ENCODE measurements at places on chromosomes 1 and 21.

DNA sequence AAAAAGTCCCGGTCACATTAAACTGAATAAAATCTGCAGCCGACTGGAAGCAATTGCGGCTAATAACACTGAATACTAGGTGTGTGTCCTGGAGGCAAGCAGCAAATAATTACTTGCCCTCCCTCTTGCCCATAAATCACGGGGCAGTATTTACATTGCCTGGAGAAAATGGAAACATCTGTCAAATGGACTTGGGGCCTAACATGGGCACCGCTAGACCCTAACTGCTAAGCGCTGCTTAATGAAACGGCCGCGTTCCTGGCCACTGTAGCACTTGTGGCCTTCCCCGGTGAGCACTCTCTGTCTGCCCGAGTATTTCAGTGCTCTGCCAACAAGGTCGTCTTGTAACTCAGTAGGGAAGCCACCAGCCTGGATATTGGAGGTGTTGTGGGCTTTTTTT, 23.9 kb upstream of the KNCN start:
- DNase-seq: no peak

DNA sequence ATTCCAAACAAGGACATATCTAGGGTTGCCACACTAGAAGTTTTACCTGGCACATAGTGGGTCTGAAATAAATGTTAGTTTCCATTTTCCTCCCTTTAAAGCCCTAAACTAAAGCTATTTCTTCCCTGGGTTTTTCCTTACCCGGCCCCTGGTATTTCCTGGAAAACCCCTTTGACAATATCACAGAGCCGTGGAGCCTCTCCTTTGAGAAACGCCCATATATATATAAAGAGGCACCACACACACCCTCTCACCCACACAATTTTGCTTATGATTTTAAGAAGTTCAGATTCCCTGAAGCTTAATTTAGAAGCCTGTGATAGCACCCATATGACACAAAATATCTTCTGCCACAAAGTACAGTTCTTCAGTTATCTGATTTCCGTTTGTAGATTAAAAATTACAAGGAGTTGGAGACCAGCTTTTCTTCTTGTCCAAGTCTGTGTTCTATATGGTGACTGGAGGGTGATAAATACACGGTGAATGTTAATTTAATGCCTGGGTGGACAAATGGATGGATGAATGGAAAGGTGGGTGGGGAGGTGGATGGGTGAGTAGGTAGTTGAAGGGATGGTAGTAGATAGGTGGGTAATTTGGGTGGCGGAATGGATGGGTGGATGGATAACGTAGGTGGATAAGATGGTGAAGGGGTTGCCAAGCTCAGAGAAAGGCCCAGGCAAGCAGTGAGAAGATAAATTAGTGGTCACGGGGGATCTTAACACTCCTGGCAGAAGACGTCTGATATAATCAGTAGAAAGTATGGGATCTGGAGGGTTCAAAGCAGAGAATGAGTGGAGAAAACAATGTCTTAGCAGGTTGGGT, 154.4 kb upstream of the FGGY start:
- DNase-seq: no peak

DNA sequence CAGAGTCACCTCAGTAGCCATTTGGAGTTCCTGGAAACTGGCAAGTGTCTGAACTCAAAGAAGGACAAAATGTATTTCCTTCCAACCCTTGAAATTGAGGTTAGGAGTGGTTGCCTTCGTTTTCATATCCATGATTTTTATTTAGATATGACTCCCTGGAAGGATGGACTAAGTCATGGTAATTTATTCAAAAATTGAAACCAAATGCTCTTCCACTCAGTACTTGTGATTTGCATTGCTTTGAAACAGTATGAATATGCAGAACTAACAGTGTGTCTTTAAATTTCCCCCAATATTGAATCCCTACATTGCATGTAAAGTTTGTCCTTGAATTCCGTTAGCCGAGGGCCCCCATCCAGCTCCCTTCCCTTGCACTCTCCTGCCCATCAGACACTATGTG, 112.1 kb upstream of the DNAH14 start:
- no peak for DNase-seq

DNA sequence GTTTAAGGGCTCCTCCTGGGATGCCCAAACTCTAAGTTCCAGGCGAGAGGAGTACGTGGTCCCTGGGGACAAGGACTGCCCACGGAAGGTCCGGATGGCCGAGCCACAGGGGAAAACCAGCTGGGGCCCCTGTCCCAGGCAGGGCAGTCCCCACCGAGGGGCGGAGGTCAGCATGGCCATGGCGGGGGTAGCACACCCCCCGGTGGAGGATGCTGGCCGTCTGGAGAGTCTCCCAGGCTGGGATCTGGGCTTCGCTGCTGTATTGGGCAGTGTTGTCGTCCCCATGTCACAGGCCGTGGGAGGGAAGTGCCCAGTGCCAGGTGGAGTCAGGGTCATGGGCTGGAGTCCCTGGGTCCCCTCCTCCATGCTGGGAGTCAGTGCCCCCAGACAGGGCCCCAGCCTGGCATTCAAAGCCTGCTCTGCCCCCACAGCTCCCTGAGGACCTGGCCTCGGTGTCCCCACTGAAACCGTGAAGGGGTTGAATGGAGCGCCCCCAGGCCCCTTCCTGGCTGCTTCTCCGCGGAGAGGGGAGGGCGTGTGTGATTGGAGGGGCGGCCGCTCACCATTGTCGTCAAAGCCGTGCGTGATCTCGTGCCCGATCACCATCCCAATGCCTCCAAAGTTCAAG, 6.8 kb downstream of the PRXL2B start:
- DNase-seq: no peak

DNA sequence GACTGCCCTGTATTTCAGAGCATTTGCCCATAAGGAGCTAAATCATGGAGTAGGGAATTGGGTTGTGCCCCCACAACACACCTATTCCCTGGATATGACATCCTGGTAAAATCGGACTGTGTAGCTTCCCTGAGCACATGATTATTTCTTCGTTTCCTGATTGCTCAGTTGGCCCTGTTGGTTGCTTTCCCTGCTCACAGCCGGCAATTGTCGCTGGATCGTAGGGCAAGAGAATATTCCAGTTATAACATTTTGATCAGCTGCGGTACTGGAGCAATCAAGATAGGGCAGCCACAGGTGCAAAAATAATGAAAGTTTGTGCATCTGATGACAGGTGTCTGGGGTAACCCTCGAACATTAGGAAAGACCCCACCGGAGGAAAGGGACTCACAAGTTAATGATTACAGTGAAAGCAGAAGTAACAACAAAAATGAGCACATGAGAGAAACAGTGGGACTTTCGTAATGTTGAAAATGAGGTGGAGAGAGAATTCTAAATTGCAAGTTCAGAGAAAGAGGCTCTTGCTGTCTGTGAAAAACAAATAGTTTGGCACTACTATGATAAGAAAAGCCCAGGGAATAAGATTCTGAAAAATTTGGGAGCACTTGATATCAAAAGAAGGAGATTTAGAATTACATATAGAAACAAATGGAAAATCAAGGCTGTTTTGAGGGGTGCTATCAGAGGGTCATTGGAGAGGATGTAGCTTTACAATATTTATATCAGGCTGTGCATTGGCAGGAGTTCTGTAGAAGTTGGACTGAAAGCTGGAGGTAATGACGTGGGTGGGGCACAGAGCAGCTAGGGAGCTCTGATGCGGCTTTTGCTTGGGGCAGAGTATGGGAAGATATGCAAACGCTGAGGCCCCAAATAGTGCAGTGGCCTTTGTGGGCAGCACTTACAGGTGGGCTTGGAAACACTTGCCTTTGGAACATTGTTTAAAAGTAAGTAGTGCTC, at the start of gene MAB21L3:
Gene MAB21L3, plus strand, starts transcription at position 833 of the 957 bp plus-strand sequence. CDS start 1,217 bp downstream, outside the sequence.
- no peak for DNase-seq

DNA sequence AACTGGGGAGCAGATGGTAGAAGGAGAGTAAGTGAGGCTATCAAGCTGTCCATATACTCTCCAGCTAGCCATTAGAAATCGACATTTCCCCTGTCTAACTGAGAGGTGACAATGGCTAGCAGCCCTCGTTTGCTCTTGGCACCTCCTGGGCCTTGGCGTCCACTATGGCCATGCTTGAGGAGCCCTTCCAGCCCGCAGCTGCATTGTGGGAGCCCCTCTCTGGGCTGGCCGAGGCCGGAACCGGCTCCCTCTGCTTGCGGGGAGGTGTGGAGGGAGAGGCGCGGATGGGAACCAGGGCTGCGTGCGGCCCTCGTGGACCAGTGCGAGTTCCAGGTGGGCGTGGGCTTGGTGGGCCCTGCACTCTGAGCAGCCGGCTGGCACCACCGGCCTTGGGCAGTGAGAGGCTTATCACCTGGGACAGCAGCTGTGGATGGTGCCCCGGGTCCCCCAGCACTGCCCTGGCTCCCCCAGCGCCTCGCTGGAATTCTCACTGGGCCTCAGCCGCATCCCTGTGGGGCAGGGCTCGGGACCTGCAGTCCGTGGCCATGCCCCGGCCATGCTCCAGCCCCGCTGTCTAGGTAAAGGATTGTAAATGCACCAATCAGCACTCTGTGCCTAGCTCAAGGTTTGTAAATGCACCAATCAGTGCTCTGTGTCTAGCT, 56.2 kb upstream of the PARP1 start:
- no peak for DNase-seq

DNA sequence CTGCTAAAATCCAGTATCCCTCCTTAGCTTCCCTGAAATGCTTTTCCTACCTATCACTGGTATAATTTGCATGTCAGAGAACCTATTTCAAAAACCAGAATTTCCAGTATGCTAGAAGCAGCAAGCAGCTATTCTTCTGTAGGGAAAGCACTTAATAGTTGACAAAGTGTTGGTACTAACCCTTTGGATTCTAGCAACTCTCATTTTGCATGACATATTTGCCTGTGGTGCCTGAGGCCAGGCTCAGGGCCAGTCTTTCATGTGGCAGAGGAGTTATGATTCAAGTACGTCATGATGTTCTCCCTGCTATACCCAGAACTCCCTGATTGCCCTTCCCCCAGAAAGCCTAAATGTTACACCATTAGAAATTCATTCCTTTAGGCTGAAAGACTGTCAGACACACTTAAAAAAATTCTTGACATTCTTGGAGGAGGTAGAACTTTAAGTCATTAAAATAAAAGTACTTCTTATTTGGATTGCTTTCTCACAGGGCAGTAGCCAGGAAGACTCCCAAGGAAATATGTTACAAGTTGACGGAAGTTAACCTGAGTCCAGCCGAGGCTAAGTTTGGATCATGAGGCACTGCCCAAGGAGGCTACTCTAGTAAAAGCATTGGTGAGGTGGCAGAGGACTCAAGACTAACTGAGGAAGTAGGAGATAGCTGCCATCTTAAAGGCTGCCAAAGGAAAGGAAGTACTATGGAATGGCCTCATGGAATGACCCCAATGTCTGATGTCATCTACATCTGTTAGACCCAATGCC, 298.4 kb upstream of the SPAG17 start:
- no peak for DNase-seq

- DNase-seq: peak; percentile 18
Observed at GRCh38 chr1:169240449-169241232, 127.0 kb downstream of the NME7 start.

DNA sequence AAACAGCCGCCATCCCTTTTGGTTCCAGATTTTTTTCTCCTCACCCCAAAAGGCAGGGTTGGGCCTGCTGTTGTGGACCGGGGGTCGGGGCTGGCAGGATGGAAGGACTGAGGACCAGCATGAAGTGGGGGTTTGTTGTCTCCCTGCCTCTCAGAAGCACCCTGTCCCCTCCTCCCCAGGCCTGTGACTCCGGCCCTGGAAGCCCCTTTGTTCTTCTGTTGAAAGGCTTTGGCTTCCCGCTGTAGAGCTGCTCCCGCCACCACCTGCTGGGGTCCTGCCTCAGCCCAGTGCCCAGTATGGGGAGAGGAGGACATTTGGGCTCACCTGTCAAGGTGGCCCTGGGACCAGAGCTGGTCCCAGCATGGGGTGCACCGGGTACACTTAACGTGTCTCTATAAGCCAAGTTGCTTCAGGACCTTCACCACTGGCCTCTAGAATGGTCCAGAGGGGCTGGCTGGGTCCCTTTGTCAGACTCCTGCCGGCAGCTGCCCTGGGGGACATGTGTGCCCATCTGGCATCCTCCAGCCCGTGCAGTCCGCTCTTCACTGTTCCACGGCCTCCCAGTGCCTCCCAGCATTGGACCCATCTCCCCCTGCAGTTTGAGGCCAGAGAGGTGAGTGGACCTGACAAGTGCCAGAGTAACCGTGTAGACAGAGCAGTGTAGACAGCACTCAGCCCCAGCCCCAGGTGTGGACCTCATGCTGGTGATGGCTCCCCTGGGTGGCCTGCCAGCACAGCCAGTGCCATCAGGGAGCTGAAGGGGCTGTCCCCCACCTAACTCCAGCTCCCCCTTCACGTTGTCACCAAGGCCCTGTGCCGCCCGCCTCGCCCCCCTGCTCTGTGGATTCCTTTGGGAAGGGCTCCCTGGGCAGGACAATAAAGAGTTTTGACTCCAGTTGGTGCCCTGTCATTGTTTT, 6.1 kb upstream of the SYTL1 start:
- DNase-seq: no peak

GRCh38 chr1:54275349-54275748, 75.4 kb downstream of the MRPL37 start:
- DNase-seq: no peak

GRCh38 chr1:63294803-63295594, 27.4 kb upstream of the FOXD3 start:
- no peak for DNase-seq

GRCh38 chr1:224054012-224054411, 59.9 kb upstream of the FBXO28 start:
- DNase-seq: no peak

- peak; percentile 1 for DNase-seq
Observed at GRCh38 chr1:158329733-158330132, 1.6 kb downstream of the CD1B start.

GRCh38 chr1:35737120-35737519, 18.4 kb upstream of the C1orf216 start:
- DNase-seq: no peak

- no peak for DNase-seq
Observed at GRCh38 chr1:64545118-64545843, 75.4 kb downstream of the CACHD1 start.

DNA sequence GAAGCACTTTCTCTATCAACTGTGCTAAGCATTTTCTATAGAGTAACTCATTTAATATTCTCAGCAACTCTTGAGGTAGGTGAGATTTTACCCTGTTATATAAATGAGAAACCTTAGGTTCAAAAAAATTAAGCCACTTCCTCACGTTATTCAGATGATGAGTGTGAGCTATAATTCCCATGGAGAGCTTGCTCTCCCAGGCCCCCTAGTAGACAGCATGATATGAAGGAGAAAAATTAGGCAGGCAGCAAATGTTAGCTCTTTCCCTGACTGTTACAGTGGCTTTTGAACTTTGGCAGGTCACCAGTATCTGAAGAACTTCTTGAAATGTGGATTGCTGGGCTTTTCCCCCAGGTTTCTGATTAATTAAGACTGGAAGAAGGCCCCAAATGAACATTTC, 753.1 kb downstream of the NCAM2 start:
- DNase-seq: no peak

GRCh38 chr1:195831789-195832188, 776.5 kb downstream of the KCNT2 start:
- DNase-seq: no peak

- peak; percentile 28 for DNase-seq
Observed at GRCh38 chr1:151346082-151346768, 827 bp downstream of the RFX5 start.

GRCh38 chr1:174407665-174408064, 40.1 kb upstream of the GPR52 start:
- peak; percentile 11 for DNase-seq
